Activated CD4-positive, alpha-beta T cell treated with anti-CD3 and anti-CD28 coated beads, Interleukin-2, amount 50 U/mL, for 4 hours (primary cell): ENCODE measurements at places on chromosomes 6 and 20.

- DNase-seq: no peak
Observed at GRCh38 chr20:33925867-33926266, 67.8 kb upstream of the RALY start.

- DNase-seq: no peak
Observed at GRCh38 chr6:83633149-83633548, 75.8 kb downstream of the SNAP91 start.

DNA sequence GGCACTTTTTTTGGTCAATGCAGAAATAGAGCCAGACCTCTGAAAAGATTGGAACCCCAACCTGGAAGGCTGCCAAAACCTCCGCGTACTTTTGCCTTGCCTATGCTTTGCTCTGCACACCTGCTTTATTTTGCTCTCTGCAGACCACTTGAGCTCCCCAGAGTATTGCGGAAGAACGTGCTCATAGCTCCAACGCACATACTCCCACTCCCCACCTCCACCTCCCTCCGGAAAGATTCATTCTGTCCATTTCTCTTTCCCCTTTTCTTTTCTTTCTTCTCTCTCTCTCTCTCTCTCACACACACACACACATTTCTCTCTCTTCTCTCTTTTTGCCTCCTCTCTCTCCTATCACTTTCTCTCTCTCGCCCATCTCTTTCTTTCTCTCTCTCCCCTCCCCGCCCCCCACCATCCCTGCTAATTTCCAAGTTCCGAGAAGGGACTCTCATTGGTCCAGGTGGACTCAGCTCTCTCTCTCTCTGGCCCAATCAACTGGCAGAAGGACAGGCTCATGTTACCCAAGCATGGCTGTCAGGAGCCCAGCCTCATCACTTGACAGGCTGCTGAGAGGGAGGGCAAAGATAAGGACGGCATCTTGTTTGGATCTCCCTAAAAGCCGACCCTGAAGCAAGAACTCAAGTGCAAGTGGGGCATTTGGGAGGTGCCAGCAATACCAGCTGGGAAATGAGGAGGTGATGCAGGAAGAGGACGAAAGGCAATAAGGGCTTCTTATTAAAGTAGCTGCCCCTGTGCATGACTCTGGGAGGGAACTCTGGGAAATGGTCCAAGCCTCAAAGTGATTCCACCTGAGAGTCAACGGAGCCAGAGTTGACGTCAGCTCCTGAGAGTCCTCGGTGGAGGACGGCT, 246.1 kb downstream of the LY86 start:
- DNase-seq: no peak

- no peak for DNase-seq
Observed at GRCh38 chr6:13288481-13288880, 39.9 kb downstream of the TBC1D7 start.

DNA sequence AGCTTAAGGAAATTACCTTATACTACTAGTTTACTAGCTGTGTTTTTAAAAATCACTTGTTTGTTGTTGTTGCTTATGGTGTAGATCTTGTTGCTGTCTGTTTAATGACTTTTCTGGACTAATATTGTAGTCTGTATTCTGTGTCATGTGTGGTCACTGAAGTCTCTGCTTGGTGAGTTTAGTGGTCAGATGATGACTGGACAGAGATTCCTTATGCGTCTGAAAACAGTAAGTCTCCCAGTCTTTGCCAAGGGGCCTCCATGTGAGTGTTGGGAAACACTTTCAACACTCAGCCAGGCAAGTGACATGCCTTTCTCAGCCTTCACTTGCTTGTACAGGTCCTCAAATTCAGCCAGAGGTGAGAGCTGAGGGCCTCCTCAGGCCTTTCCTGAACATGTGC, 256.9 kb upstream of the RNF24 start:
- no peak for DNase-seq

DNA sequence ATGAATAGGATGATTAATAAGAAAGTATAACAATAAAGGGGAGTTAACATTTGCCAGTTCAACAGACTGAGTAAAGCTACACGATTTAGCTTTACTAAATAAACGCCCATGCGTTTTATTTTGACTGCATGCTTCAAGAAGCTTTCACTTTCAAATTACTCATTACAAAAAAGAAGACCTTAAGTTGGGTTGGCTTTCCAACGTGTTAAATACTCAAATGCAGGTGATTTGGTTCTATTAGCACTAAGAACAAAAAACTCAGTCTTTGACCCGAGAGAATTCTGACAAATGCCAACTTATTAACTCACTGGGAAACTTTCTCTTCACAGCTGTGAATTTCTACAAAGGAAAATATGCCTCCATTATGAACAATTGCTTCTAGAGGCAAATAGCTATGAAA, 24.8 kb downstream of the RNF146 start:
- DNase-seq: no peak

DNA sequence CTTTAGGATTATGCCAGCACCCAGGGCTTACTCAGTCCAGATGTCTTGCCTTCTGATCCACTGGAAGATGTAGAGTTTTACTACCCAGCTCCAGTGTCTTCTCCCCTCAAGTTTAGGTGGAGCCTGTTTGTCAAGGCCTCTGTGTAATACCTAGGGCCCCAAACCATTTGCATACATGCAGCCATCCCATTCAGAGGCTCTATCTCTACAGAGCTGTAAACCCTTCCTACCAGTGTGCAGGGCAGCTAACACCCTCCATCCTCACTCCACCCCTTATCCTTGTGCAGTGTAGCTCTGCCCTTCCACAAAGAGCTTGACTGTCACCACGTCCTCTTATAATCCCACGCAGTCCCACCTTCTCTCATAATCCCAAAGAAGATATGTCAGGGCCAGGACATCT, 84.8 kb upstream of the SHLD1 start:
- DNase-seq: no peak

DNA sequence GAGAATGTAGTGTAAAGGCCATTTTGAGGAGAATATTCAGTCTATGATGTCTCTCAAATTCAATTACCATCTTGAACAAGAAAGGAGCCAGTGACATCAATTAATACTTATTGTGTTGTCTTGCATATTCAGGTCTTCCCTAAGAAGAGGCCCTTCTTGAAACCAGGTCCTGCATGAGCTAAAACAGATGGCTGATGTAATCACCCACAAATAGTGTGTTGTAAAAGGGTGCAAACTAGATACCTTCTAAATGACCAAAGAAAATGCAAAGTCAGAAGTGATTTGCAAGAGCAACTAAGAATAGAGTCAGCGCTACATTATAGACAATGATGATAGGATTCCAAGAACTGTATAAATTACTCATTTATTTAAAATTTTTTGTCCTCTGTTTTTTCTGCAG, 97.0 kb downstream of the BTBD3 start:
- DNase-seq: no peak
